ENCODE measurements at places on chromosomes 6 and 20. TPM values are rescaled to one million over a fixed set of nuclear protein-coding genes. Genes with fewer than 3 reads are reported as not detected.

The ANKS1A gene
- 32.0 TPM for total RNA-seq

- no peak for DNase-seq
Observed at GRCh38 chr20:57499676-57500075, 25.3 kb downstream of the CTCFL start.

The OXT gene
- not detected for total RNA-seq

The COL21A1 gene
- 0.55 TPM for total RNA-seq

The MPIG6B gene
- total RNA-seq, result not detected

The PRKN gene
- total RNA-seq, result 5.4 TPM

GRCh38 chr6:119184008-119184648 lies 105.7 kb upstream of the FAM184A start:
- DNase-seq, result no peak

The TP53TG5 gene
- total RNA-seq, result 0.85 TPM

DNA sequence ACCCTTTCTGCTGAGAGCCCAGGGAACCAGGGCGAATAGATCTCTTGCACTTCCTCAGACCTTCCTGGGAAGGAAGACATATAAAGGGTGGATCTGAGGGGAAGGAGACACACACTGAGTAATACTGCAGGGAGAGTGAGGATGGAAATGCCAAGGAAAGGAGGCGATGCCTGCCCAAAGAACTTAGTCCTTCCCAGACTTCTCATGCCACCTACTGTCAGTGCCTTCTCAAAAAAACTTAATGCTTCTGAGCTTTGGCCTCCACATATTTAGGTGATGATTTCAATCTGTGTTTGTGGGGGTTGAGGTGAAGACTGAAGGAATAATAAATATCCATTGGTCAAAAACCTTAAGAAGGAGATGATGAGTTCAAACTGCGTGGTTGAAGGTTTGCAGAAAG lies 9.7 kb downstream of the BTN3A1 start:
- no peak for DNase-seq

GRCh38 chr20:63740627-63741353 lies 1.2 kb downstream of the SLC2A4RG start:
- DNase-seq, result peak; percentile 92

- no peak for DNase-seq
Observed at GRCh38 chr6:13302291-13302690, 26.0 kb downstream of the TBC1D7 start.

DNA sequence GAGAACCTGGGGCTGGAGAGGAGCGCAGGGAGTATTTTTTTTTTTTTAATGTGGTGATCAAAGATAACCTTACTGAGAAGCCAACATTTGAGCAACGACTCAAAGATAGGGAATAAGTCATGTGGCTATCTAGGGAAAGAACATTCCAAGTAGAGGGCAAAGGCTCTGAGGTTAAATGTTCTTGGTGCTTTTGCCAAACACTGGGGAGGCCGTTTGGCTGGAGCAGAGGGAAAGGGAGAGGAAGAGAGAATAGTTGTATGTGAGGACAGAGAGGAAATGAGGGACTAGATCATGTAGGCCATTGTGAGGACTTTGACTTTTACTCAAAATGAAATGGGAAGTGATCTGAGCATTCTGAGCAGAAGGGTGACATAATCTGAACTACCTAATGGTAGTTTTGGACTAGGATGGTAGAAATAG lies 27.8 kb downstream of the ACSS2 start:
- no peak for DNase-seq

GRCh38 chr6:4804095-4804494 lies 27.9 kb downstream of the CDYL start:
- peak; percentile 52 for DNase-seq

- DNase-seq, result no peak
Observed at GRCh38 chr6:14510038-14510437, 392.5 kb downstream of the CD83 start.

GRCh38 chr20:7723284-7723683 lies 217.0 kb downstream of the HAO1 start:
- no peak for DNase-seq

The SLC26A8 gene
- 0.18 TPM for total RNA-seq

DNA sequence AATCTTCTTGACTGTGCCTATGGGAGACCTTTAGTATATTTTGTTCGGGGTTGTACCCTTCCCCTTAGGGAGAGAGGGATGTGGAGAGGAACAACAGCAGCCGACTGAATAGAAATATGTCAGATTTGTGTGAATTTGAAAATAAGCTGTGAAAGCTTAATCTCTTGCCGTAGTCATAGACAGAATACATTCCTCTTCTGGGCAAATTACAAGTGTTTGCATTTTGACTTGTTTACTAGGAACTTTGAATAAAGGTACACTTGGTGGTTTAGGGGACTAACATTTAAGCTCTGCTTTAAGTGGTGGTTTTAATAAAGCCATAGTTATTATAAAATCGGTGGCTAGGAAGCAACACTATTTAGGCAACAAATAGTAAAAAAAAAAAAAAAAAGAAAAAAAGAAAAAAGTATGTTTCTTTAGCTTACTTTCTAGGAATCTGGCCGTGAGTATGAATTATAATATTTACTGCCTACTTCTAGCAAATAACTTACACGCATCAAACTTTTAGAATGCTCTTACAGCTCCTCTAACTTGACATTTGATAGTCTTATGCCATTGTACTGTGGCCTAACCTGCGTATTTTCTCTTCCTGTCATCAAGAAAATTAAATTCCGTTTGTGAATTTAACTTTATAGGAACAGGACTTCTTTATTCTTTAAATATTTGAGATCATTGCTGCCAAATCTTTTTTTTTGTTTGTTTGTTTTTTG lies 65.1 kb downstream of the ZBTB2 start:
- no peak for DNase-seq

- DNase-seq, result no peak
Observed at GRCh38 chr20:49579195-49579594, 11.3 kb upstream of the PTGIS start.

- no peak for DNase-seq
Observed at GRCh38 chr6:123794190-123794589, 9.5 kb upstream of the NKAIN2 start.

DNA sequence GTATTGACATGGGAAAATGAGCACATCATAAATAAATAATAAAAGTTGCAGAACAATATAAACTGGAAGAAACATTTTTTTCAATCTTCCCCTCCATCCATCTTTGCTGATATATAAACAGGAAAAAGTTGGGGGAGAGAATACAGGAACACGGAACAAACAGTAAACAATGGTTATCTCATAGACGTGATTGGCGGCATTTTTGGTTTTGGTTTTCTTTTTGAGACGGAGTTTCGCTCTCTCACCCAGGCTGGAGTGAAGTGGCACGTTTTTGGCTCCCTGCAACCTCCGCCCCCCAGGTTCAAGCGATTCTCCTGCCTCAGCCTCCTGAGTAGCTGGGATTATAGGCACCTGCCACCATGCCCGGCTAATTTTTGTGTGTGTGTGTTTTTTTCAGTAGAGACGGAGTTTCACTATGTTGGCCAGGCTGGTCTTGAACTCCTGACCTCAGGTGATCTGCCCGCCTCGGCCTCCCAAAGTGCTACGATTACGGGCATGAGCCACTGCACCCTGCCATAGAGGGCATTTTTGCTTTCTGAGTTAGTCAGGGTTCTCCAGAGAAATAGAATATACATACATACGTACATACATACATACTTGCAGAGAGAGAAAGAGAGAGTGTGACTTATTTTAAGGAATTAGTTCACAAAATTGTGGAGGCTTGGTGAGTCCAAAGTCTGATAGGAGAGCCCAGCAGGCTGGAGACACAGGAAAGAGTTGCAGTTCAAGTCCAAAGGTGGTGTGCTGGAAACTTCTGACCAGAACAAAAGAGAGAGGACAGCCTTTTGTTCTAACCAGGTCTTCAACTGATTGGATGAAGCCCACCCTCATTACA lies 22.6 kb downstream of the GNL1 start:
- DNase-seq, result no peak

DNA sequence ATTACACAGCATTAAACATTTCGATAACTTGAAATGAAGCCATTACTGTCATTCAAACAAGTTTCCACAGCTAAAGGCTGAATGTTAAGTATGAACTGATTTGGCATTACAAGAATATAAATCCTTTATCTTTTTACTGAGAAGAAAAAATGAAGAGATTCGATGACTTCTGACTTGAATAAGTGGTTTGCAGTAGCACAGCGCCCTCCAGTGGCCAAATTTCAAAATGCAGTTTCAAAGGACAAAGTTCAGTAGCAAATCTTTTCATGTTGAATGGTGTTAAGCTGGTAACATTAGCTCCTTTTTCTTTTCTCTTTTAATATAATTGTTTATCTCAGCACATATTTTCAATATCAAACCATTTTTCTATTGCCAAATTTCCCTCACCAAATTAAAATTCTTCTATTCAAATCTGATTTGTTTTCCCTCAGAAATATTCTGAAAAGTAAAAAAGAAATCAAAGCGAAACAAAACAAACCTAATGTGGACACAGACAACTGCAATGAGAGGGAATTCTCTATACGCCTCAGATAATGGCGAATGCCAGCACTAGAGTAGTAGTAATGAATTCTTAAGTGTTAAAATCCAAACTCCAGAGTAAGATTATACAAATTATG lies 145.7 kb downstream of the BTBD9 start:
- DNase-seq, result peak; percentile 42

DNA sequence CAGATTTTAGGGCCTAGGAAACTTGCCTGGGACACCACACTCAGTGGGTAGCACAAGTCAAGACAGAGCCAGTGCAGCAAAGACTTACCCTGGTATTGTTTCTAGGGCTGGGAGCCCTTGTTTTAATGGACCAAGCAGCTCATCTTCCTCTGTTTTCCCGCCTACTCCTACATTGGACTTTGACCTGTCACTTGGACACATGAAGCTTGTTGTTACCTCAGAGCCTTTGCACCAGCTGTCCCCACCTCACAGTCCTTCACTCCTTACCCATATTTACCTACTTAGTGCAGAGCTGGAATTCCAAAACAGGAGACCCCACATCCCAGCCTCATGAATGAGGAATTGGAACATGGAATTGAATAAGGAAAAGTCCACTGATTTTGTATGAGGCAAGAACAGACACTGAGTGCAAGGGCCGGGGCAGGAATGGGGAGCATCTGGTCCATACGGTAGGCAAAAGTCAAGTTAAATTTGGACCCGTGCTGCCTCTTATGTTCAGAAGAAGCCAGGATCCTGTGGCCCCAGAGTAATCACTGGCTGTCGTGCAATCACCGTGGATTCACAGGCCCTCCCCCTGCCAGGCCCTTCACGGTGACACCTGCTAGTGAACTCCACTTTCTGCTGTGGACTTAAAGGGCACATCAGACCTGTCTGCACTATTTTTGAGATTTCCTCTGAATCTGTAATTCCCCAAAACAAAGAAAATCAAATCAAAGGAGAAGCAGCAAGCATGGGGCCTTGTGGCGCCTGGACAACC lies 236.9 kb upstream of the PMEPA1 start:
- no peak for DNase-seq

- no peak for DNase-seq
Observed at GRCh38 chr20:50385733-50386640, 124.2 kb upstream of the PTPN1 start.

GRCh38 chr6:165231177-165231576 lies 78.2 kb downstream of the C6orf118 start:
- DNase-seq, result no peak

The XPO5 gene
- total RNA-seq, result 23.2 TPM

DNA sequence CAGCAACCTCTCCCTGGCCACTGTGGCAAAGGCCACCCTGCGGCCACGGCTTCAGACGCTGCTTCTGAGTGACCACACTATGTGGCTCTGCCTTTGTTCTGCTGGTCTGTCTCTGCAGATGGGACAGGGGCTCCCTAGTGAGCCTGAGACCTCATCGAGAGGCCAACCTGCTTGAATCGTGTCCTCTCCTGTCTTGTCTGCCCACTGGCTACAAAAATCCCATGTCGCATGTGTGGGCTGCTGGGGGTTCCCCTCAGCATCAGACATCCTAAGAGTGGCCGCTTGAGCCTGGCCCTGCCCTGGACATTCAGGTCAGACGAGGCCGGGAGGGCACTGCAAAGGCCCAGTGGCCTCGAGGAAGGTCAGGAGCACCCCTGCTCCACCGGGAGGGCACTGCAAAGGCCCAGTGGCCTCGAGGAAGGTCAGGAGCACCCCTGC lies 222.9 kb downstream of the DLL1 start:
- DNase-seq, result peak; percentile 0

DNA sequence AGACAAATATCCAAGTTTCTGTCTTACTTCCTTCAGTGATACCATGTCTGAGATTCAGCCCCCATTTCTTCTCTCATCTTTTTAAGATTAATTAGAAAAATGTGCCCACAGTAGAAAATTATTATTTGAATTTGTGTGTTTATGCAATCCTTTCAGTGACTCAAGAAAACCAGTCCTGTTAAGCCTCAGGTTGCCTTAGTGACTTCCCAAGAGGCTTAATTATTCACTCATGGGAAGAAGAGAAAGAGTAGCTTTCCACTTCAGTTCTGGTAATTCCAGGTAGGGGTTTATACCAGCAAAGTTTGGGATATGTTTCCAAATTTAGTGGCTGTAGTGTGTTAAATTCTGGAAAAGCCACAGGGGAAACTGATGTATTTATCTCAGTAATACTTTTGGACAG lies 149.1 kb downstream of the RIMS1 start:
- no peak for DNase-seq

DNA sequence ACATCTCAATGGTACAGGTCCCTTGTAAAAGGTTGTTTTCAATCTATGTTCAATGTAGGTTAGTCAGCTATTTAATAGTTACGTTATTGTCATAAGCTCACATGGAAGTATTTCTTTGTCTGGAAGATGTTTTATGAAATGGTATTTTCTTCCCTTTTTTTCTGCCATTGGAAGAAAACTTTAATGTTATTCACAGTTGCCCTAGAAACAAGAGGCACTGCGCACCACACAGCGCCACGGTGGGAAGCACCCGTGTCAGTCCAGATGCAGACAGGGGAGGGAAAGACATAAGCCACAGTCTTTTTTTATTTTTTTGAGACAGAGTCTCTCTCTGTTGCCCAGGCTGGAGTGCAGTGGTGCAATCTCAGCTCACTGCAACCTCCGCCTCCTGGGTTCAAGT lies 82.1 kb downstream of the GCNT2 start:
- DNase-seq, result no peak

DNA sequence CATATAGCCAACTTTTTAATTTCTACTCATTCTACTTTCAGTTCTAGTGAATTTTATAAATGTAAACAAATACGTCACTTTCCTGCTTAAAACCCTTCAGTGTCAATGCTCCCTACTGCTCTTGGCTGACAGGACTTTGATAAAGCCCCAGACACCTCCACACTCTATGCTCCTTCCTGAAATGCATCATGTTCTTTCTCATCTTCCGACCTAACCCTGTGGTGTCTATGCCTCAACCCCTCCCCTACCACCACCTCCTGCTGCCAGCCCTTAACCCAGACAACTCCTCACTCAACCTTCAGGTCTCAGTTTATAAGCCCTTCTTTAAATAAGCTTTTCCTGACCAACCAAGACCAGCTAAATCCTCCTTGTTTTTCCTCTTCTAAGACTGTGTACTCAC lies 19.1 kb downstream of the TLDC2 start:
- no peak for DNase-seq

DNA sequence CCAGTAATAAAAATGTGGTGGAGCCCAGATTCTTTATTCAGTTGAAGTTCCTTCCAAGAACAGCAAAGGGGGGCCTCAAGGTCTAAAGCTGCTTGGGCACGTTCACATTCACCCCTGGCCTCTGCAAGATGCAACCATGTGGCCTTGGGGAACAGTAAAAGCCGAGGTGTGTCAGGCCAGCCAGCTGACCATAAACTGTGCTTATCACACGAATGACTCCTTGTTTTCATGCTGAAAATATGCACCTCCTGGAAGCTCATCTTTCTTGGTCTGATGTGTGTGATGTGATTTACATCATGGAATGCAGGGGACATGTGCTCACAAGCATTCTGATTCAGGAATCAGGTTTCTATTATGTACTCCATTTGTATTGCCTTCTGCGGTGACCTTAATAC lies 211.6 kb upstream of the MARCKS start:
- DNase-seq, result peak; percentile 80

- no peak for DNase-seq
Observed at GRCh38 chr6:156131221-156131903, 645.8 kb upstream of the ARID1B start.

The FKBP1C gene
- 1.0 TPM for total RNA-seq

The TRIM31 gene
- 278 TPM for total RNA-seq
